ENCODE measurements at places on chromosomes 13 and 19. TPM values are rescaled to one million over a fixed set of nuclear protein-coding genes. Genes with fewer than 3 reads are reported as not detected.
A peak's percentile ranks its signal among the peaks of the same experiment; 100 is the strongest.

PSG3 gene
- not detected for total RNA-seq

TMIGD2 gene
- total RNA-seq: not detected

KCNN1 gene
- not detected for total RNA-seq

- no peak for DNase-seq
Observed at GRCh38 chr19:6911523-6911922, 24.1 kb downstream of the ADGRE1 start.

DNA sequence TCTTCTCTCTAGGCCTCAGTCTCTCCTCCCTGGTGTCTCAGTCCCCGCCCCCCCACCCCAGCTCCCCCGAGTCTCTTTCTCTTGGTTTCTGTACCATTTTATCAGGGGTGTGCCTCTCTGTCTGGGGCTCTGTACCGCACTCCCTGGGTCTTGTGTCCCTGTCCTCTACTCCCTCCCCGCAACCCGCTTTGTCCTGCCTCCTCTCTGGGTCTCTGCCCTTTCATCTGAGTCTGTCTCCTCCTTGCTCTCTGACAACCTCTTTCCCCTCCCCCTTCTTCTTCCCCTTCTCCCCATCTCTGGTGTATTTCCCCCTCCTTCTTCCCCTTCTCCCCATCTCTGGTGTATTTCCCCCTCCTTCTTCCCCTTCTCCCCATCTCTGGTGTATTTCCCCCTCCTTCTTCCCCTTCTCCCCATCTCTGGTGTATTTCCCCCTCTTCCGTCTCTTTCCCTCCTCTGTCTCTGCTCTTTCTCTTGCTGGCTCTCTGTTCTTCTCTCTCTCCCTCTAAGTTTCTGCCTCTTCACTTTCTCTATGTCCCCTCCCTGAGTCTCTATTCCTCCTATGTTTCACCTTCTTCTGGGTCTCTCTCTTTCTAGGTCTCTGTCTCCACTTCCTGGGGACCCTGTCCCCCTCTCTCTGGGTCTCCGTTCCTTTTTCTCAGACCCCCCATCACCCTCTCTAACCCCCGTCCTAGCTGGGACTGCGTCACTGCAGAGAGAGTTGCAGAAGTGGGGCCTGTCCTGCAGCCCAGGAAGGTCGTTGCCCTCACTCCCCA lies 2.2 kb upstream of the KCNC3 start:
- no peak for DNase-seq

- no peak for DNase-seq
Observed at GRCh38 chr13:97234742-97235141, 12.6 kb downstream of the MBNL2 start.

GRCh38 chr19:14473978-14474578 lies 1.1 kb downstream of the PTGER1 start:
- peak; percentile 54 for DNase-seq

DNA sequence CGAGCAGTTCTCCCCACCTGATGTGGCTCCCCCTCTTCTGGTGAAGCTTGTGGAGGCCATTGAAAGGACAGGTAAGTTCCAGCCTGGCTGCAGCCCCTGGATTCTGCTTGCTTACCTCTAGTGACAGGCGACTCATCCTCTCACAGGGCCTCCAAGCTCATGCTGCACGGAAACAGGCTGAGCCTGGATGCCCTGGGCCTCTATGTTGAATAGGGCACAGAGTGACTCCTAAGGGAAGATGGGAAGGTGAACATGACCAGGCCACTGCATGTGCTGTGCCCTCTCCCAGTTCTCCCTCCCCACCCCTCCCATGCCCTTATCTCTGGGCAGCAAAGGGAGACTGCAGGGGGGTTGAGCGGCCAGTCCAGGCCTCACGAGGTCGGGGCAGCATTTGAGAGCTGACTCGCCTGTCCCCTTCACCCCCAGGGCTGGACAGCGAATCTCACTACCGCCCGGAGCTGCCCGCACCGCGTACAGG lies 7.6 kb downstream of the PIK3R2 start:
- DNase-seq: peak; percentile 47
